ENCODE measurements at places on chromosomes 7 and 10. TPM values are rescaled to one million over a fixed set of nuclear protein-coding genes. Genes with fewer than 3 reads are reported as not detected.
A peak's percentile ranks its signal among the peaks of the same experiment; 100 is the strongest.

The SAP25 gene
- polyA plus RNA-seq, result 2.3 TPM

DNA sequence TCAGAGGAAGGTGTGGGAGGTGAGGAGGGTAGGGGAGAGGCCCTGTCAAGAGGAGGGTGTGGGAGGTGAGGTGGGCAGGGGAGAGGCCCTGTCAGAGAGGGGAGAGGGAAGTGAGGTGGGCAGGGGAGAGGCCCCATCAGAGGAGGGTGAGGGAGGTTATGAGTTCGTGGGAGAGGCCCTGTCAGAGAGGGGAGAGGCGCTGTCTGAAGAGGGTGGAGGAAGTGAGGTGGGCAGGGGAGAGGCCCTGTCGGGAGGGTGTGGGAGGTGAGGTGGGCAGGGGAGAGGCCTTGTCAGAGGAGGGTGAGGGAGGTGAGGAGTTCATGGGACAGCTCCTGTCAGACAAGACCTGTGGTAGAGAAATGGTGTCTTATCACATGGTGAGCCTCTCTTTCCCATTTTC lies 74.4 kb downstream of the INPP5A start:
- H3K27ac ChIP-seq, result no peak overlapping the region
- peaks cover 19% of the 10 kb centered on the region for H3K36me3 ChIP-seq
- H3K27me3 ChIP-seq, result no peaks in the 10 kb centered on the region
- no peak overlapping the region for H3K4me3 ChIP-seq
- H3K4me1 ChIP-seq, result peaks cover 52% of the 10 kb centered on the region

The ADAM12 gene
- not detected for polyA plus RNA-seq

DNA sequence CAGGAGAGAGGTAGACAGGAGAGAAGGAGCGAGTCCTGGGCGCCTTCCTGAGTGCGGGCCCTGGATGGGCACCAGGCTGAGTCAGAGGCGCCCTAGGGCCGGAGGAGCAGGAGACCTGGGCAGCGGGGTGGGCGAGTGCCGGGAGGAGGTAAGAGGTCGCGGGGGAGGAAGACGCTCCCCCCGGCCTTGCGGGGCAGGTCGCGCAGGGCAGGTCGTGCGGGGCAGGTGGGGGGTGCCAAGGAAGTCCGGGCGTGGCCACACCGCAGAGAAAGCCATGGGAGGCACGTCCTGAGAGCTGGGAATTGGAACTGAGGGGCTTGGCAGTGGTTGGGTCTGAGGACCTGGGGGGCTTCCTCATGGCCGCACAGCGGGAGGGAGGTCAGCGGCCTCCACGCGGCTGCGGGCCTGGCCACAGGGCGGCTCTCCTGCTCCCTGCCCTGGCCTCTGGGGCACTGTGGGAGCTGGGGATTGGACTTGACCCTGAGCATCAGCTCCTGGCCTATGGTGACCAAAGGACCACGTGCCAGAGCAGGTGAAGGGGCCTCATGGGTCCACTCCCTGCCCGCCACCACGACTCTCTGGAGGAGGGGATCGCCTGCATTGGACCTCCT lies 935 bp downstream of the MMP21 start:
- H3K27me3 ChIP-seq, result no peaks in the 10 kb centered on the region
- no peak overlapping the region for H3K4me3 ChIP-seq
- H3K4me1 ChIP-seq, result peaks cover 7% of the 10 kb centered on the region
- no peak overlapping the region for H3K27ac ChIP-seq

- H3K27ac ChIP-seq, result no peak overlapping the region
- H3K4me3 ChIP-seq, result no peak overlapping the region
- H3K36me3 ChIP-seq, result no peaks in the 10 kb centered on the region
- DNase-seq, result no peak
- H3K27me3 ChIP-seq, result no peaks in the 10 kb centered on the region
Measured at GRCh38 chr10:20713420-20713819, 183.7 kb downstream of the NEBL start.

The EBLN1 gene
- polyA plus RNA-seq, result not detected

DNA sequence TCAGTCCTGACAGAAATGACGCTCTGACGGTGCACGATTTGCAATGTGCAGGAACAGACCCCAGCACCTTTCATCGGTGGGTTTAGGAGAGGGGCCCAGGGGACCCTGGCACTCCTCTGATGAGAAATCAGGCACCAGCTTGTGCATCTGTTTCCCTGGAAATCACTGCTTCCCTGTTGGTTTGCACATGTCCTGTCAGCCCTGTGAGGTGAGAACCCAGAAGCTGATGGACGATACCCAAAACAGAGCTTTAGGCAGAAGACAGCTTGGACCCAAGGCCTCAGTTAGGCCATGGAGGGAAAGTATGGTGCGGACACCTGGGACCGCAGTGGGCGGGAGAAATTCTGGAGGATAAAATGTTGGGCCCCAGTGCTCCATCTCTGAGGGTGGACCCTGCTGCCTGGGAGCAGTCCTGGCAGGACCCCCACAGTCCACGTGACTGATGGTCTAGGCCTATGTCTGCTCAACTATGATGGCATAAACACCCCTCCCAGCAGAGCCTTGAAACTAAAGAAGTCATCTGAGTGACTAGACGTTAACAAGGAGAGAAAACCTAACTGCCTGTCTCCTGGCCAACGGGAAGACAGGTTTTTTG lies 242.8 kb downstream of the PTPRN2 start:
- H3K4me3 ChIP-seq, result no peak overlapping the region
- no peaks in the 10 kb centered on the region for H3K36me3 ChIP-seq
- no peak for DNase-seq
- no peak overlapping the region for H3K27ac ChIP-seq
- no peaks in the 10 kb centered on the region for H3K4me1 ChIP-seq

- H3K27ac ChIP-seq, result no peak overlapping the region
- H3K4me3 ChIP-seq, result no peak overlapping the region
- H3K4me1 ChIP-seq, result peaks cover 15% of the 10 kb centered on the region
- DNase-seq, result no peak
- H3K27me3 ChIP-seq, result no peaks in the 10 kb centered on the region
Measured at GRCh38 chr10:77606751-77607150, 30.9 kb downstream of the KCNMA1 start.

The PRRT4 gene
- polyA plus RNA-seq, result 0.12 TPM

The ORC5 gene
- polyA plus RNA-seq, result 12.1 TPM

- no peaks in the 10 kb centered on the region for H3K27me3 ChIP-seq
- no peaks in the 10 kb centered on the region for H3K36me3 ChIP-seq
- DNase-seq, result no peak
- H3K27ac ChIP-seq, result no peak overlapping the region
- peaks cover 14% of the 10 kb centered on the region for H3K4me1 ChIP-seq
Measured at GRCh38 chr10:32060347-32060746, 4.1 kb upstream of the KIF5B start.

The SEPTIN7 gene
- 150 TPM for polyA plus RNA-seq

The FFAR4 gene
- 0.08 TPM for polyA plus RNA-seq

- H3K27me3 ChIP-seq, result peaks cover 7% of the 10 kb centered on the region
- no peak overlapping the region for H3K4me3 ChIP-seq
- H3K27ac ChIP-seq, result no peak overlapping the region
- no peak for DNase-seq
- H3K36me3 ChIP-seq, result no peaks in the 10 kb centered on the region
Measured at GRCh38 chr10:17473228-17473950, 19.0 kb upstream of the ST8SIA6 start.

DNA sequence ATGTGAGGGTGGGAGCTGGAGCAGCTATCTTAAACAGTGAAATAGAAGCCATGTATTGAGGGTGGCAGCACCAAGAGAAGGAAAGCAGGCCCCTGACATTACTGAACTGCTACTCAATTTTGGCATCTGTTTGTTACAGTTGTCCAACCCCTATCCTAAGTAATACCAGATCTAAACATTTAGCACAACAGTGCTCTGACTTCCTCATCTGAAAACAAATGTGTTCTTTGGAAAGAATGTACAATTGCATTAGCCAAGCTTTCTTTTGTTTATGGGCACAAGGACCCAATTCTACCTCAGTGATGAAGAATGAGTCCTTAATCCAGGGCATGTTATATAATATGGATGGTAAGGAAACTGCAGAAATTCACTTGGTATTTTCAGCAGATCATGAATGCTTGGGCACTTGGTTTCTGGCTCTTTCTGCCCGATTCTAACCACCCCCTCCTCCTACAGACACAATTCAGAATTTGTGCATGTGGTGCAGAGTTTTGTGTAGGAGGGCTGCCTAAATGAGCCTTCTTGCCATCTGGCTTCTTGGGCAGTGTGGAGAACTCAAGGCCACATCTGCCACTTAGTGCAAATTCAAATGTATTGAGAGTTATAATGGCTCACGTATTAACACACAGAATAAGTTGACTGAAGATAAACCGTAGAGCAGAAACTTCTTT lies 36.9 kb upstream of the KMT2E start:
- no peak for DNase-seq
- H3K27ac ChIP-seq, result peak overlapping the region; percentile 97
- H3K4me1 ChIP-seq, result peaks cover 64% of the 10 kb centered on the region
- no peaks in the 10 kb centered on the region for H3K27me3 ChIP-seq
- no peaks in the 10 kb centered on the region for H3K36me3 ChIP-seq

DNA sequence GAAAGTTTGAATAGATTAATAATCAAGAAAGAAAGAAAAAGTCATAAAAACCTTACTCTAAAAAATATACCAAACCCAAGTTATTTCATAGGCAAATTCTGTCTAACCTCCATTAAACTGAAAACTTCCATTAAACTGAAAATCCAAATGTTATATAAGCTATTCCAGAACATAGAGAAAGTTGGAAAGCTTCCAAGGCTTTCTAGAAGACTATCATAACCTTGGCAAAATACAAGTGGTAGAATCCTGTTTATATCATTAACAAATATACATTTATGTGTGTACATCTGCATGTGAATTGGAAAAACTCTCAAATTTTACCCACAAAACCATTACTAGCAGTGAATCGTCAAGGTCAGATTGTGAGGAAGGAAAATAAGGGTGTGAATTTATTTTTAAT lies 23.9 kb downstream of the TEX36 start:
- H3K27me3 ChIP-seq, result no peaks in the 10 kb centered on the region
- no peak overlapping the region for H3K27ac ChIP-seq
- H3K36me3 ChIP-seq, result no peaks in the 10 kb centered on the region
- H3K4me1 ChIP-seq, result no peaks in the 10 kb centered on the region
- H3K4me3 ChIP-seq, result no peak overlapping the region

- H3K27me3 ChIP-seq, result peaks cover 10% of the 10 kb centered on the region
- H3K36me3 ChIP-seq, result no peaks in the 10 kb centered on the region
- H3K4me1 ChIP-seq, result no peaks in the 10 kb centered on the region
- H3K4me3 ChIP-seq, result no peak overlapping the region
- H3K27ac ChIP-seq, result no peak overlapping the region
Measured at GRCh38 chr10:47435081-47435480, 48.8 kb downstream of the ANXA8 start.

The MYOF gene
- polyA plus RNA-seq, result 24.2 TPM

The ANKRD2 gene
- polyA plus RNA-seq, result 0.25 TPM

DNA sequence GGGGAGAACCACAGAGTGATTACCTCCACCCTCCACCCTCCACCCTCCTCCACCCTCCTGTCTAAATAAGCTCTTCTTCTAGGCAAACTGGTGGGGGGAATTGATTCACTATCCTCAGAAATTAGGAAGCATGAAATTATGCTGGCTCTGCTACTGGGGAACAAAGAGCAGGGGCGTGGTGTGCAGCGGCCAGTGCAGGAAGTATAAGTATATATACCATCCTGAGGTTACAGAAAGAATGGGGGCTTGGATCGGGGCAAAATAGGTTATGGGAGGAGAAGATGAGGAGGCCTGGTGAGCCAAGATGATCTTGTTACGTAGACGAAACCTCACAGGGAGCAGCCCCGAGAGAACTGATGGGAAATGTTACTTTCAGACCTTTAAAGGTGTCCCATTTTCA lies 49.1 kb downstream of the SYPL1 start:
- H3K27ac ChIP-seq, result peak overlapping the region; percentile 92
- H3K4me1 ChIP-seq, result peaks cover 51% of the 10 kb centered on the region
- DNase-seq, result no peak
- H3K36me3 ChIP-seq, result no peaks in the 10 kb centered on the region

DNA sequence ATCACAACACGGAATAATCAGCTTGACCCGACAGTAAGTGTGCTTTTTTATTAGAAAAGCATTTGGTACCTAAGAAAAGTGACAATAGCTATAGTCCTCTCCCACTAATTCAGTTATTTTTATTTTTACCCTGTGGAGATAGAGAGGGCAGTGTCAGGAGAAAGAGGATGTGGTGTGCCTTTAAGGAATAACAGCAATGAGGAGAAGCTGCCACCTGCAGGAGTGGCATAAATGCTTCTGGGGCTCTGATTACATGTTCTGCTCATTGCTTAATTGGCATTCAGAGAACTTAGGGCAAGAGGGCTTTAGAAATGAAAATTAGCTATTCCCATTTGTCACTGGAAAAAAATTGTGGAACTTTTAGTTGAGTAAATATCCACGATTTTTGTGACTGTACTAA lies 60.1 kb downstream of the DENND11 start:
- H3K27ac ChIP-seq, result no peak overlapping the region
- peaks cover 36% of the 10 kb centered on the region for H3K36me3 ChIP-seq
- H3K4me3 ChIP-seq, result no peak overlapping the region
- H3K27me3 ChIP-seq, result no peaks in the 10 kb centered on the region
- DNase-seq, result no peak

DNA sequence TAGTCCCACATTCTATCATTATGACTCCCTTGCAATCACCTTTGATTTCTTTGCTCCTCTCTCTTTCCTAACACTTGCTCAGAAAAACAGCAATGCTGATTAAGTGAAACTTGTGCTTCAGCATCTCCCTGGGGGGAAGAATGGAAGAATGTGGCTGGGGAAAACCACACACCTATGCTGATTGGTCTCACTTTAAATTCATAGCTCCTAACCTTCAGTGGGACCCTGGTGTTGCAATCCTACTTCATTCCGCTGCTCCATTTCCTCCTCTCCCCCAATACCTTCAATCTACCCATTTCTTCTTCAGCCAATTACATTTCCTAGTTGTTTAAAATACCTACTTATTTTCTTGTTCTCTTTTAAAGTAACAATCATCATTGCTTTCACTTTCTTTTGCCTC lies 1166.7 kb upstream of the C7orf33 start:
- H3K4me1 ChIP-seq, result no peaks in the 10 kb centered on the region
- no peak overlapping the region for H3K27ac ChIP-seq
- H3K27me3 ChIP-seq, result no peaks in the 10 kb centered on the region
- no peak overlapping the region for H3K4me3 ChIP-seq
- no peaks in the 10 kb centered on the region for H3K36me3 ChIP-seq

DNA sequence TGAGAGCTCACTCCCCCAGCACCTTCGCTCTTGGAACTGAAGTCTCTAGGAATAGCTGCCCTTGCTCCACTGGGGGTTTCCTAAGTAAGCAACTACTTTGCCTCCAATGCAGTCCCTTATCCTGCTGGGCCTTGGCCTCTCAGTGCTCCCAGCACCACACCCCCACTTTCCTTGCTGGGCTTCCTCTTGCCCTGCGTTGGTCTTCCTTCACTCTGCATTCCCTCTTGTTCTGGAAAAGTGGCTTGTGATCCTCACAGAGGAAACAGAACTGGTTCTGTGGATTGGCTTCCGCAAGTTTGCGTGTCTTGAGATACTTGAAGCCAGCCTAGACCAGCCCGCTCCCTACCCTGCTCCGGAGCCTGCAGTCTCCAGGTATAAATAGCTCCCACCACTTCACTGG lies 6.4 kb downstream of the NKX2-3 start:
- peaks cover 89% of the 10 kb centered on the region for H3K27me3 ChIP-seq
- peaks cover 48% of the 10 kb centered on the region for H3K4me1 ChIP-seq
- no peak overlapping the region for H3K4me3 ChIP-seq
- H3K36me3 ChIP-seq, result no peaks in the 10 kb centered on the region
- H3K27ac ChIP-seq, result no peak overlapping the region
- DNase-seq, result no peak

- peak overlapping the region; percentile 95 for H3K27ac ChIP-seq
- DNase-seq, result peak; percentile 70
- no peaks in the 10 kb centered on the region for H3K27me3 ChIP-seq
- H3K4me1 ChIP-seq, result peaks cover 46% of the 10 kb centered on the region
- peaks cover under 1% of the 10 kb centered on the region for H3K36me3 ChIP-seq
Measured at GRCh38 chr7:140062118-140062527, 628 bp downstream of the PARP12 start.
